ENCODE measurements at places on chromosomes 11 and 22.
A peak's percentile ranks its signal among the peaks of the same experiment; 100 is the strongest.

DNA sequence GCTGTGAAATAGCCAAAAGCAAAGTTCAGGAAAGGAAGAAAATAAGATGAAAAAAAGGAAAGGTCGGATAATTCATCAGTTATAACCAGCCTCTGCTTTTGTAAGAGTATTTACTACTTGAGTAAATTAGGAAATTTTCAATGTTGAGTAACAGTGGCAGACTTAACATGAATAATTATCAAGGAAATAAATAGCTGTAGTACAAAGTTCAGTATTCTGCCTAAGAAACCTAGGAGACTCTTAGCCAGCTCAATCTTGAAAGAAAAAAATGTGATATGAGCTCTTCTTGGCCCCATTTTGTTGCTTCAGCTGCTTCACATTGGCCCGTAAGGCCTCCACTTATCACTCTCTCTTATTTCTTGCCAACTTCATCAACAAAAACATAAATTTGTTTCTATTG lies 17.0 kb upstream of the DNAJB7 start:
- DNase-seq, result no peak

GRCh38 chr11:119680541-119681360 lies 48.2 kb downstream of the NECTIN1 start:
- no peak for DNase-seq

- no peak for DNase-seq
Measured at GRCh38 chr11:73266646-73267020, 5.5 kb upstream of the P2RY6 start.

DNA sequence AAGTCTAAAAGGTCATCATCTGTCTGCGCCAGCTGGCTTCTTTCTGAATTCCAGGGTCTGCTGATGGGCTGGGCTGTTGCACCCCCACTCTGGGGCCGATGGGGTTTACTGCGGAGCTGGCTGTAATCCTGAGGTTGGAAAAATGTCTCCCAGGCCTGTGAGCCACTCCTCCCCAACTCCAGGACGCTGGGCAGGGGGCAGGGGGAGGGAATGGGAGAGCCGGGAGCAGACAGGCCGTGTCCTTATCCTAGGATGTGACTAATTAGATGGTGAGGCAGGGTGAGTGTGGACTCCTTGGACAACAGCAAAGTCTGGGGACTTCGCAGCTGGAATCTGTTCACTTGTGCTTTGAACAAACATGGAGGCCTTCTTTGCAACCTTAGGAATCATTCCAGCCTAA lies 48.7 kb downstream of the LRRC32 start:
- DNase-seq, result no peak

GRCh38 chr11:70145071-70145470 lies 58.0 kb upstream of the FADD start:
- DNase-seq, result no peak

DNA sequence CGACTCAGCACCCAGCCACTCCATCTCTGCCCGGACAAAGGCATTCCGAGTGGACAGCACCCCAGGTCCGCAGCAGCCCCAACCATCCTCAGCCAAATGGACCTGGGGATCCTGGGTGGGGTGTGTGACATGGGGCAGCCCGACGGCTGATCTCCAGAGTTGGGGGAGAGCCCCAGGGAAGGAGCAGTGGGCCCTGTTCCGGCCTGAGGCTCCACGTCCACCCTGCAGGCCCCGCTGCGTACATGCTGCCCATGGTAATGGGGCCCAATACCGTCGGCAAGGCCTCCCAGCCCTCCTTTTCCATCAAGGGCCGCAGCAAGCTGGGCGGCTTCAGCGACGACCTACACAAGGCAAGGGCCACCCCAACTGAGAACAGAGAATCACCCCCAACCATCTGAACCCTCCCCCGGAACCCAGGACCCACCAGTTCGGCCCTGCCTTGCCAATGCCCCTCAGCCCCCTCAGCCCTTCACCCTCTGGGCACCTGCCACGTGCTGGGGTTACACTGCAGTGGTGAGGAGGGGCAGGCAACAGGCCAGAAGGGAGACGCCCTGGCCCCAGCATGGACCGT lies 5.4 kb downstream of the SCGB1C1 start:
- DNase-seq, result no peak

GRCh38 chr22:36864454-36865215 lies 3.8 kb downstream of the NCF4 start:
- DNase-seq, result no peak

- DNase-seq, result no peak
Measured at GRCh38 chr11:112156956-112157766, 6.7 kb downstream of the IL18 start.

GRCh38 chr22:24845041-24845898 lies 39.3 kb downstream of the SGSM1 start:
- peak; percentile 2 for DNase-seq

DNA sequence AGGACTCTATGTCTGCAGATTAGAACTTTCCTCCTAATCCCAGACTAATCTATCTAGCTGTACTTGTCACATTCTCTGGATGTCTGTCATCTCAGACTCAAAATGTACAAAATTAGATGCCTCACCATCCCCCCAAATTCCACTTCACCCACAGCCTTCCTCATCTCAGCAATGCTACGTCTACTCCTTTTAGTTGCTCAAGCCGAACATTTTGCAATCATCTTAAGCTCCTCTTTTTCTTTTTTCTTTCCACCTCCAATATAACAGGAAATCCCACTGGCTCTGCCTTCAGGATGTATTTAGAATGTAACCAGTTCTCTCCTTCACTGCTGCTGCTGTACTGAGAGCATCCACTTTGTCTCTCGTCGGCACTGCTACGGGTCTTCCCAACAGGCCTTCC lies 1091.8 kb downstream of the TBC1D22A start:
- no peak for DNase-seq

DNA sequence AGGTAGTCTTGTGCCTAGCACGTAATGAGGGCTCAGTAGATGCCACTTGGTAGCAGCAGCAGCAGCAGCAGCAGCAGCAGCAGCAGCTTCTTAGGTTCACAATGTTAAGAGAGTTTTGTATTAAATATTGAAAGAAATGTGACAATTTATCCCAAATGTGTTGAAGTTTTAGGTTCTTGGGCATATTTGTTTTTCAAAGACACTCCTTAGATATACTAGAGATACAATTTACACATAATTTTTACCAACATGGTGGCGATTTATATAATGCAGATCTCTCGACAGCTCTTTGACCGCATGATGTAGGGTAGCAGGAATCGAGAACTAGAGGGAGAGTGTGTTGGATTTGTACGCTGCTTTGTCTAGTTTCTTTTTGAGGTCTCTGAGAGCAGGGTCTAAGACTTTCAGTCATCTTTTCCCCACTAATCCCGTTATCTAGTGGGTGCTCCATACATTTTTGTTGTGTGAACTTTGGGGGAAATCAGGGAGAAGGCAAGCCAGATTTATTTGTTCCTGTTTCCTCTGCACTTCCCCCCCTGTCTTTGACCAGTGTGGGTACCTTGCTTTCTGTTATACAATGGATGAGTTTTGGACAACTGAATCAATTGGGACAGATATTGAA lies 1.4 kb downstream of the FDX1 start:
- DNase-seq, result no peak

- DNase-seq, result no peak
Measured at GRCh38 chr11:7484131-7484530, 1.2 kb upstream of the OLFML1 start.

- DNase-seq, result no peak
Measured at GRCh38 chr11:17244046-17244445, 32.5 kb upstream of the NUCB2 start.

DNA sequence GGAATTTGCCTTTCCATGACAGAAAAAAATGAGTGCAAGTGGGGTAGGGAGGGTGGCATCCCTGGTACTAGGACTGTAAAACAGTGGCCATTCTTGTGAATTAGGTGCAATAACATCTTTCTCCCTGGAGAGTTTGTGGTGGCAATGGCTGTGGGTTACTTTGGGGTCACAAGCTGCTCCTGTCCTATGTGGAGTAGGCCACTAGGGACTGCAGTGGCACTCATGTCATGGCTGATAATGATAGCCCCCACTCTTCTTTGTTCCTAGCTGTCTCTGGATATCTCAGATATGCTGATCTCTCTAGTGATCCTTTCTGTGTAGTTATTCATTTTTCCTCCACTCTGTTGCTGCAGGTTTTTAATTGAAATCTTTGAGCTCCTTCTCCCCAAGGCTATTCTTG lies 270.5 kb upstream of the CHORDC1 start:
- DNase-seq, result no peak

DNA sequence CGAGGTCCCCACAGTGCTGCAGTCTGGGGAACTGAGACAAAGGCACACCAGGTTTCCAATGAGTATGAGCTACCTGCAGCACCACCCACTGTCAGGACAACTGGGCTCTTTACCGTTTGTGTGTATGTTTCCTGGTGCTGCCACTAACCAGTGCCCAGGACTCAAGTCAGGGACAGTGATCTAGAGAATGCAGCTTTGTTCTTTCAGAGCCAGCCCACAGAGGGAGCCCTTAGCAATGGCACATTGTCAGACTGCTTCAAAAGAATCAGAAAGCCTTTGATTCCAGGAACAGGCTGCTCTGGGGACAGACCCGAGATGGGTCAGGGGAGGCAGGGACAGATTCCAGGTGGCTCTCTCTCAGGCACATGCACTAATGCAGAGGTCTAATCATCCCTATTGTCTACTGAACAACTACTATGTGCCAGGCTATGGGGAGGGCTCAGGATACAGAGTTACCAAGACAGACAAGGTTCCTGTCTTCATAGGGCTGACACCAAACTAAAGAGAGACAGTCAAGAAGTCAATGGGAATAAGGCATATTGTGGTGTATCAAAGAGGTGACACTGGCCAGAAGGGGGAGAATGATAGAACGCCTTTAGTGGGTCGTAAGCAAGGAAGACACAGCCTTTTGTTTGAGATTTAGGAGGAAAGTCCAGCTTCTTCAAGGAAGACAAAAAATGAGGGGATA lies 103.7 kb downstream of the VPREB1 start:
- no peak for DNase-seq

DNA sequence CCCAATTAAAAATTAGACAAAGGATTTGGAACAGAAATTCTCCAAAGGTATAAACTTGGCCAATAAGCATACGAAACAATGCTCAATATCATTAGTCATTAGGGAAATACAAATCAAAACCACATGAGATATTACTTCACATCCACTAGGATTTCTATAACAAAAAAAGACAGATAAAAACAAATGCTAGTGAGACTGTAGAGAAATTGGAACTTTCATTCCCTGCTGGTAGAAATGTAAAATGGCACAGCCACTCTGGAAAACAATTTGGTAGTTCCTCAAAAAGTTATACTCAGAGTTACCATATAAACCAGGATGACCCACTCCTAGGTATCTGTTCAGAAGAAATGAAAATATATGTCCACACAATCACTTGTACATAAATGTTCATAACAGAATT lies 71.6 kb downstream of the RPL27A start:
- no peak for DNase-seq

GRCh38 chr11:106464728-106465127 lies 387.3 kb downstream of the AASDHPPT start:
- no peak for DNase-seq

GRCh38 chr22:19942157-19943081 lies 801 bp upstream of the TXNRD2 start:
- no peak for DNase-seq

All from stimulated activated CD8-positive, alpha-beta memory T cell treated with anti-CD3 and anti-CD28 coated beads, Interleukin-4, amount 100 ng/mL, for 4 hours (primary cell).